C1 segment of cervical spinal cord (tissue), 14 donors: ENCODE measurements at places on chromosomes 6 and 20.

DNA sequence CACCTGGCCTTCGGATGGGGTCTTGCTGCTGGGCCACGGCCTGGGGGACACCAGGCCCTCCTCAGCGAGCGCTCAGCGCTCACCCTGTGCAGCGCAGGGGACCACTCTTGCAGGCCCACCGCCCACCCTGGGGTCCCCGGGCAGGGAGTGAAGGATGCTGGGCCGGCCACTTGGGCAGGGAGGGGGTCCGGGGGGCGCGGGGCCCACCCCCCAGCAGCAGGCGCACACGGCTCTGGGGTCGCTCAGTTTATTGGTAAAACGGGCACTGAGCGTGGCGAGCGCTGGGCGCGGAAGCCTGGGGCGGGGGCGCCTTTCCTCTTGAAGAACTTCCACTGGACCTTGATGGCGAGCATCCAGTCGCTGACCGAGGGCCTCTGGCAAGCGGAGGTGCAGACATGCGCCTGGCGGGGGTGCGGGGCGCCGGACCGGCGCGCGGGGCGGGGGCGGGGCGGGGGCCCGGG, 11.1 kb downstream of the EEF1A2 start:
- DNase-seq: no peak

DNA sequence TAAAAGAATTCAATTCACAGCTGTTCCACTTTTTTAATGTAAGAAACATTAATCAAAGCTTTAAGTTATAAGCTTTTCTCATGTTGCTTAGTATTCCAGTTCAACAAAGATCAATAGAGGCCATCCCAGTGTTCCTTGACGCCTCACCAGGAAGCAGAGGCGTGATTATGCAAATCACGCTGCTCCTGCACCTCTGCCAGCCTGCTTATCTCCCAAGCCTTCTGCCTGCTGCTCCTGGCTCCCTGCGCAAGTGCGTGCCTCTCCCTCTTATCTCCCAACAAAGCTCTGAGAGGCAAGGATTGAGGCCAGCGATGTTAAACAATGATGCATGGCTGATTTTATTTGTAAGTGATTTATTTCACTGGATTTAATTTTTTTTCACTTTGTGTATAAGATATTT, 42.8 kb downstream of the INSM1 start:
- DNase-seq: peak; percentile 88

- DNase-seq: no peak
Observed at GRCh38 chr6:157717340-157717748, 105.7 kb upstream of the SNX9 start.

DNA sequence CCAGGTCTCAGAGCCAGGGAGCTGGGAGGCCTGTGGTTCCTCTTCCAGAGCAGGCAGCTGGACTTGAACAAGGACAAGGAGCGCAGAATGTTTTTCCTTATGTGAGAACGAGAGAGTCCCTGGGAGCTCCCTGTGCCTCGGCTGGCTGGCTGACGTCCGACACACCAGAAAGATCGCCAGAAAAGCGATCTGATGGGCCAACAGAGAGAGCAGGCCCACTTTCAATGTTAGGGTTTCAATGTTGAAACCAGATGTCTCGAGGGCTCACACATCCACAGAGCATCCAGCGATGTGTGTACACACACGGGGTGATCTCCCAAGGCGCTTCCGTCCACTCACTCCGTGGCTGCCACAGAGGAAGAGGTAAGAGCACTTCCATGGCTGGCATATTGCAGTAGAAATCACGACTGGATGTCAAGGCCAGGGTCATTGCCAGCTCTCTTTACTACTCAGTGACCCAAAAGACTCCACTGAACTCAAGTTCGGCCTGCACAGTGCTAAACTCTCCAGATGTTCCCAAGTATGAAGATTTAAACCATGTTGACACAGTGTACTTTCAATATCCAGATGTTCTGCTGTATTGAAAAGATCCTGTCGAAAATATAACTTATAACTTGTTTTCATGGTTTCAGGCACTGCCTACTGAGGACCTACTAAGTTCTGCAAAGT, 70.8 kb upstream of the FOXC1 start:
- no peak for DNase-seq

GRCh38 chr6:64263778-64264177, 628.2 kb downstream of the PHF3 start:
- no peak for DNase-seq

DNA sequence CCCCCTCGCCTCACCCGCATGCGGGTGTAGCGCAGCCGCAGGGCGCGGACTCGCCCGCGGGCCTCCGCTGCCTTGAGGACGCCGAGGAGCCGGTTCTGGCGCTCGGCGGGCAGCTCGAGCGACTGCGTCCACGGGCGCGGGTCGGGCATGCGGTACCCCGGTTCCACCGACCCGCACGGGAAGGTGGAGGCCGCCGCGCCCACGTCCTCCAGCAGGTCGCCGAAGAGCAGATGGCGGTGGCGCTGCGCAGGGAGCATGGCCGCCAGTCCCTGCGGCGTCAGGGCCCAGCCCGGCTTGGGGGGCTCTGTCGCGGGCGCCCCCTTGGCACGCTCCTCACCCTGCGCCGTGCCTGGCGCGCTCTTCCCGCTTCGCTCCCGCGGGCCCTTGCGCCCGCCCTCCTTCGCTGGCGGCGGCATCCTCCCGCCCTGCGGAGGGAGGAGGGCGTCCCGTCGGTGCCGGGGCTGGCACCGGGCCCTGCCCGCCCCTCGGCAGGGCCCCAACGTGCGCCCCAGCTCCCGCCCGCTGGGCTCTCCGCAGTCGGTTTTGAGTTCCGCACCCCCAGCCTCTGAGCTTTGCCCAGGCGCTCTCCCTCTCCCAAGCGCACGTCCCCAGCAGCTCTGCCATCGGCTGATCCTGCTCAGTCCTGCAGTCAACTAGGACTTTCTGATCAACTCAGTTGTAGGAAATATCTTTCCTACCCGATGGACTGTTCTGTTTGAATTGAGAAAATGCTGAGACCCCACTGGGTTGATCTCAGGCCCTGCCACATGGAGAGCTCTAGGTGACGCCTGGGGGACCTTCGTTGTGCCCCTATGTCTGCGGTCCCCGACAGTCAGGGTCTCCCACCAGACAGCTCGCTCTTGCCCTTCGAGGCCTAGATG, at the start of gene LKAAEAR1:
Gene LKAAEAR1 (minus strand): TSS at position 595 of the 881 bp plus-strand sequence. CDS start 179 bp downstream, at position 416.
- DNase-seq: no peak

GRCh38 chr6:154039231-154039842, at the start of gene OPRM1:
Gene OPRM1, plus strand, starts transcription at chr6:154039240. Its CDS starts 305 bp downstream, at chr6:154039545.
- DNase-seq: no peak

GRCh38 chr6:116737004-116737403, 28.5 kb downstream of the FAM162B start:
- no peak for DNase-seq

- DNase-seq: no peak
Observed at GRCh38 chr20:54681869-54682268, 206.5 kb downstream of the DOK5 start.

DNA sequence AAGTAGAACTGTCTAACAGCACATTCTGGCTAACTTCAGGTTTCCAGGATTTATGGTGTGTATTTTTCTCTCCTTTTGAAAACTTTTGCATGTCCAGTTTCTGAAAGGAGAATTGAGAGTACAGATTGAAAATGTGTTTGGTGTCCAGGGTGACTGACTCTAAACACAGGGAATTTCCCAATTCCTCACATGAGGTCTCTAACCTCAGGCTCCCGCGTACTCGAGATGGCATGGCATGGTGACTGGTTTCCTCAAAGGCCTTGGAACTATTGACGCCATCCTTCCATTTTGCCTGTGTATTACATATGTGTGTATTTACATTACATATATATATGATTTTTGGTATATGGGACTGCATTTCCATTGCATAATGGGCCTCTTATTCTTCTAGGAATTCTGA, 52.5 kb downstream of the PRND start:
- no peak for DNase-seq

GRCh38 chr6:99121748-99122147, 174.0 kb upstream of the FBXL4 start:
- no peak for DNase-seq
